HT1080 (cell line): ENCODE measurements at places on chromosomes 11 and 22.

GRCh38 chr22:30001459-30001858 is 78.8 kb upstream of the HORMAD2 start:
- DNase-seq: no peak

GRCh38 chr11:68315171-68315920 is 3.0 kb downstream of the LRP5 start:
- DNase-seq: no peak

DNA sequence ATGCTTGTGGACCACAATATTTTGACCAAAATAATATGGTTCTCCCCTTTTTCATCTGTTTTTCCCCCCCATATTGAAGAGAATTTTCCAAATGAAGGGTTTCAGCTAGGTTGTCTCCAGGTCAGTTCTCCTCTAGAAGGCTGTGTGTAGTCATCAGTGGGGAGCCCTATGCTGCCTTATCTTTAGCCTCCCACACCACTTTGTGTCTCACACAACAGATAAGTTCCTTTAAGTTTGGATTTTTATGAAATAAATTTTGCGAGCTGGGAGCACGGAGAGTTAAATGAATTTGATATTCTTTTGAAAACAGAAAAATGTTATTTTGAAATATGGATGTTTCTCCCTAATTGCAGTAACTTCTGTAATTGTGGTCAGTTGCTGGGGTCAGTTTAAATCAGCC is 28.9 kb downstream of the PAX6 start:
- no peak for DNase-seq

DNA sequence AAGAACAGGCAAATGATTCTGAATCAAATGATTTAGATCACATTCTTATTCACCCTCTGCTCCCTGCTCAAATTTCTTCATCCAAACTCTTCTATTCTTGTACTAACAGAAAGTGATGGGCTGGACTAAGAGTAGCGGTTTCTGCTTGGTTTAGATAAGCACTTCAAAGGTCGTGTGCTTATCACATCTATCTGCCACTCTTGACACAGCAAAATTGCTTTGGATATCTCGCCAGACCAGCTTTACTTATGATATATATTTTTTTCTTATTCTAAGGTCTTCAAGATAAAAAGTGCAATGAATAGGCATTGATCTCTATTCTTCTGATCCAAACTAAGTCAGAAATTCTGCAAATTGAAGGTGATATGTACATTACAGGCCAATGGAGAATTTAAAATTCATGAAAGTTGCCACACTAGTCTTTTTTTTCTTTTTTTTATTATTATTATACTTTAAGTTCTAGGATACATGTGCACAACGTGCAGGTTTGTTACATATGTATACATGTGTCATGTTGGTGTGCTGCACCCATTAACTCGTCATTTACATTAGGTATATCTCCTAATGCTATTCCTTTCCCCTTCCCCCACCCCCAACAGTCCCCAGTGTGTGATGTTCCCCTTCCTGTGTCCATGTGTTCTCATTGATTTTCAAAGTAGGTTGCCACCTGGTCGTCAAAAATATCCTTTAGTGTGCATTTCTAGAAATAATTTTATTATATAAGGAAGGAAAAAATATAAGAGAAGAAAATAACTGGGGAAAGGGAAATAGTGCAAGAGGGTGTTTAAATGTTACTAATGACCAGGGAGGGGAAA is 1941.0 kb upstream of the RAG2 start:
- no peak for DNase-seq

DNA sequence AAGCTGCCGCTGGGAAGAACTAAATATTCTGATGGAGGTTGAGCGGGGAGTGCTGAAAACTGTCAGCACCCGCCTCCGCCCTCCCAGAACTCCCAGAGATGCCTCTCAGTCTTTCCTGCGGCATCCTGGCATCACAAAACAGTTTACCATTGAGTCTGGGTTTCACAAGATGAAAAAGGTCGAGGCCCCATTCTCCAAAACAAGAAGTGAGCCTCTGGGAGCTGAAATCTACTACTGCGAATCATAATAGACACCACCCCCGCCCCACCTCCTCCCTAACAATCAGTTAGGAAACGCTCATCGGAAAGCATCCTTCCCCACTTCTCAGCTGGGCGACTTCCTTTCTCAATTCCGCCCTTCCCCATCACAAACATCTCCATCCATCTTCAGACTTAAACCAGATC is 1.0 kb downstream of the SUN2 start:
- DNase-seq: no peak

DNA sequence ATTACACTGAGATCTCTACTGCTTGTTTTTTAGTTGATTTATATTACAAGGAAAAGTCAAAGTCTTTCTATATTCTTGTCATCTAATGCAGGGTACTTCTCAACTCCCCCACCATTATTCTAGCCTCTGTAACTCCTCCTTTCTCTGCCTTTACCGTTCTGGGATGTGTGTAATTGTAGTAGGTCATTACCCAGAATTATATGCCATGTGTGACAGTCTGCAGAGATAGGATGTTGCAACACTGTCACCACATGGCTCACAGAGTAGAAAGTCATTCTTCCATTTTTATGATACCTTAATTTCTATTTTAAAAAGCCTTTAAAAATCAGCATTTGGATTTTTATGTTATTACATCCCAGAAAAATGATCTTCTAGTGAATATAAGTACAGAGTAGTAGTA is 32.7 kb downstream of the ZNF143 start:
- no peak for DNase-seq

DNA sequence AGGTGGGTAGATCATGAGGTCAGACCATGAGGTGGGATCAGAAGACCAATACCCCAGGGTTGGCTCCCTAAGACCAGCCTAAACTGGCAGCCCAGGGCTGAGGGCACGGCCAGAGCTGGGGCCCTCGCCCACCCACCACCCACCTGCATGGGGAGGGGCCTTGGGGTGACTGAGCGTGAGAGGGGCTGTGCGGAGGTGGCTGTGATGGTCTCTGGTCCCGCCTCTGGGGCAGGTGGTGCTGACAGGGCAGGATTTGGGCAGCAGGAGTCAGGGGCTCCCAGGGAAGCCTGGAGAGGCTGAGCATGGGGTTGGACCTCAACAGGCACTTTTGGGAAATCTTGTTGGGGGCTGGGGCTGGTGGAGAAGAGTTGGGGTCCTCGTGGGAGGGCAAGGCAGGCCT is 39.8 kb upstream of the MUC5AC start:
- DNase-seq: no peak

GRCh38 chr11:114596175-114596919 is 761 bp upstream of the NXPE4 start:
- DNase-seq: no peak

- DNase-seq: peak; percentile 59
Measured at GRCh38 chr22:40009292-40009774, 14.6 kb downstream of the FAM83F start.

DNA sequence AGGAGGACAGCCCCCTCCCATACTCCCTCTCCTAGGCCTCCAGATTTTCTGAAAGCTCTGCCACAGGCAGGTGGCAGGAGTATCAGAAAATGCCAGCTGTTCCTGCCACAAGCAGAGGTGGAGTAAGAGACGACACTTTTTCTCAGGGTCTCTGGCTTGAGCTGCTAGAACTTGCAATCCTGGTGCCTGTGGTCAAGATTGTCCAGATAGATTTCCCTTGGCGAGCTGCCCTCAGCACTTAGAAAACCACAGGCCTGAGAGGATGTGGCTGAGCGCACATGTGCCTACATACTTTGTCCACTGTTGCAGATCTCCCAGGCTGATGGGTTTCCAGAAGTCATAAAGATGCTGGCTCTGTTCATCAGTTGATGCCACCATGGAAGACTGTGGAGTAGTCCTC is 65.7 kb upstream of the NAV2 start:
- DNase-seq: peak; percentile 81

GRCh38 chr11:114366331-114367243 is 33.7 kb downstream of the C11orf71 start:
- peak; percentile 93 for DNase-seq

GRCh38 chr11:10581481-10582019 is 13.1 kb upstream of the LYVE1 start:
- peak; percentile 63 for DNase-seq

DNA sequence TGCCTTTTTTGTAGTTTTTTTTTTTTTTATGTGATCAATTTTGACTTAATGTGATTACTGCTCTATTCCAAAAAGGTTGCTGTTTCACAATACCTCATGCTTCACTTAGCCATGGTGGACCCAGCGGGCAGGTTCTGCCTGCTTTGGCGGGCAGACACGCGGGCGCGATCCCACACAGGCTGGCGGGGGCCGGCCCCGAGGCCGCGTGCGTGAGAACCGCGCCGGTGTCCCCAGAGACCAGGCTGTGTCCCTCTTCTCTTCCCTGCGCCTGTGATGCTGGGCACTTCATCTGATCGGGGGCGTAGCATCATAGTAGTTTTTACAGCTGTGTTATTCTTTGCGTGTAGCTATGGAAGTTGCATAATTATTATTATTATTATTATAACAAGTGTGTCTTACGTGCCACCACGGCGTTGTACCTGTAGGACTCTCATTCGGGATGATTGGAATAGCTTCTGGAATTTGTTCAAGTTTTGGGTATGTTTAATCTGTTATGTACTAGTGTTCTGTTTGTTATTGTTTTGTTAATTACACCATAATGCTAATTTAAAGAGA is 12.5 kb downstream of the CCND1 start:
- no peak for DNase-seq

DNA sequence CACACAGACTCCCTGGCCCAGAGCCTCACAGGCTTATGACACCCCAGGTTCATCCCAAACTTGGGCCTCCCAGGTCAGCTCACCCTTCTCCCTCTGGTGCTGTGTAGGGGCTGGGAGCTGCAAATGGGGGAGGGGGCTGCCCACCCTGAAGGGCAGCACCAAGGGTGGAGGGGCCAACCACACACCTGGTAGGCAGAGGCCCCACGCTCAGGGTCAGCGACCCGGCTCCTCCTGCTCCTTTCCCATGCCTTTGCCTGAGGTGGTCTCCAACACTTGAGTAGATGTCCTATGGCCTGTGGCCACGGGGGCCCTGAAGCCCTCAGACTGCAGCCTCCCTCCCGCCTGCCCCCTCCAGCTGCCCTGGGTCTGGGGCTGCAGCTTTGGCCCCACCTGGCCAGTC is 3.4 kb downstream of the DGCR6 start:
- no peak for DNase-seq

GRCh38 chr22:36365020-36365411 is 22.8 kb downstream of the MYH9 start:
- DNase-seq: peak; percentile 99

DNA sequence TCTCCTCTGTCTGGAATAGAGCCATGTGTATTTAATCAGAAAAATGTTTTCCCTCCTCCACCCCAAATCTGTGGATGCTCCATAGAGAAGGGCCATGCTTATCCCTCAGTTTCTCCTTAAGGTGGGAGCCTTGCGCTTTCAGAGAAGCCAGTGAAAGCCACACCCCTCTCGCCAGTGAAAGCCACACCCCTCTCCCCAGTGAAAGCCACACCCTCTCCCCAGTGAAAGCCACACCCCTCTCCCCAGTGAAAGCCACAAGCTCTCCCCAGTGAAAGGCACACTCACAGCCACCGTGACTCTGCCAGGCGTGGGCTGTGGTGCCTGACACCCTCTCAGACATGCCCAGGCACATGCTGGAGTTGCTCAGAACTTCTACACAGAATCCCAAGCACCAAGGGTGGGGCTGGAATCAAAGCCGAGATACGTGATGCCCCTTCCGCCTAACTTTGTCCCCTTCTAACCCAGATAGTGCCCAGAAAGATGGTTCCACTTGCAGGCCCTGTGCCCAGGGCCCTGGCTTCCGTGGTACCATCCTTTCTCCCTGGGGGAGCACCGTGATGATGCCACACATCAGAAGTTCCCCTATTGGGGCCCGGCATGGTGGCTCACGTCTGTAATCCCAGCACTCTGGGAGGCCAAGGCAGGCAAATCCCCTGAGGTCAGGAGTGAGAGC is 16.5 kb upstream of the PRR5 start:
- DNase-seq: peak; percentile 31

GRCh38 chr11:8242499-8243280 is 21.0 kb downstream of the LMO1 start:
- no peak for DNase-seq

DNA sequence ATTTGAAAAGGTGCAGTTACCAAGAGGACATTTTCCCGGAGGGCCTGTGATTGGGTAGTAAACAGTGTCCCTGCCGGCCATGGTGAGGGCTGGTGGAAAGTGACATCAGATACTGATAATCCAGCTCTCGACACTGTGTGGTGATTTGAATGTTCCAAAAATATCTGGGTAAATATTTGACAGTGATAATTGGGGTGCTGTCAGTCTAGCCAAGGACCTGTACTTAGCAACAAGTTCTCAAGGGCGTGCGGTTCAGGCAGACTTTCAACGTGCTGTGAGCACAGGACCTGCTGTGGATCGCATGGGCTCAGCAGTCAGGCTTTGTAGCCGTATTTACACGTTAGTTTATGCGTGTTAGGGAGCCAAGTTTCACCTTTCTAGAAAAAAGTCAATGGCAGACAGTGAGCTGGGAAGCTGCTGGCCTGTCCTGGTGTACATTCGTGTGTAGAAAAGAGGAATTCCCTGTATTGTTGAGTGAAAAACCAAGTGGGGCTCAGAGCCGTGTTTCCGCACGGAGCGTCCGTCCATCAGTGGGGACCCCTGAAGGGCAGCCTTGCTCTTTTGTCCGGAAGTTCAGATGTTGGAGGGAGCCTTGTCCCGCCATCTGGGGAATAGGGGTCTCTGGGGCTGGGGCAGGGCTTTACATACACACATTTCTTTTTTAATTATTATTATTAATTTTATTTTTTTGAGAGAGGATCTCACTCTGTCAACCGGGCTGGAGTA is 11.3 kb downstream of the TRMU start:
- DNase-seq: no peak

- DNase-seq: no peak
Measured at GRCh38 chr11:116335891-116336290, 436.9 kb downstream of the BUD13 start.

GRCh38 chr11:3049430-3050243 is 7.6 kb downstream of the CARS1 start:
- peak; percentile 95 for DNase-seq

DNA sequence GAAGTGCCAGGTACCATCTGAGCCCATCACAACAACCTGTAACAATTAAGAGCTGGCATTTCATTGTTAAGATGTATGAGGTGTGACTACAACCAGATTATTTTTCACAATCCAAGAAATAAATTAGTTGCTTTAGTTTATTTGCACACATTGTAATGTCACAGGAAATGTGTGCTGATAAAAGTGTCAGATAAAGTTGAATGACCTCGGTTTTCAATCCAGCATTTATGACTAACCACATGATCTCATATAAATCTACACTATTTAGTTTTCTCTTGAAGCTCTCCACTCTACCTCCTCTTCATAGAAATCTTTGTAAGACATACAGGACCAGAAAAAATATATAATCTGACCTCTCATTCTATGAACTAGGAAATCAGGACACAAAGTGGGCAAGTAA is 166.2 kb downstream of the PGR start:
- DNase-seq: no peak

DNA sequence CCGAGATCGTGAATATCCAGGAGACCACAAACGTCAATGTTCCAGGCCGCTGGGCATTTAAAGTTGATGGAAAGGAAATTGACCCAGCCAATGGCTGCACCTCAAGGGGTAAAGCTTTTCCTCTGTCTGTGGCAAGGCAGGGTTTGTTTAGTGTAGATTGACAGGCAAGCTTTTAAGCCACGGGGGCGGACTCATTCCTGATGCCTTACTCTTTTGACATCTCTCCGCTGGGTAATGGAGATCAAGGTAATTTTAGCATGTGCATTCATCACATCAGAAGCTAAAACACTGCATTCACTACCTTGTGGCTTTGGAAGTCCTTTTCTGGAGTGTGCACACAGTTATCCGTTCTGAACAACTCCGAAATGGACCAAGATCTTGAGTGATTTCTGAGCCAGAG is 12.6 kb downstream of the TECTA start:
- no peak for DNase-seq

- DNase-seq: no peak
Measured at GRCh38 chr11:92882828-92883611, 86.4 kb upstream of the MTNR1B start.

- no peak for DNase-seq
Measured at GRCh38 chr11:118902336-118903203, 18.9 kb downstream of the CXCR5 start.
